HCEC 1CT (cell line): ENCODE measurements at places on chromosomes 5 and 9.

GRCh38 chr5:128156521-128156920 lies 73.0 kb downstream of the SLC12A2 start:
- no peak for DNase-seq

DNA sequence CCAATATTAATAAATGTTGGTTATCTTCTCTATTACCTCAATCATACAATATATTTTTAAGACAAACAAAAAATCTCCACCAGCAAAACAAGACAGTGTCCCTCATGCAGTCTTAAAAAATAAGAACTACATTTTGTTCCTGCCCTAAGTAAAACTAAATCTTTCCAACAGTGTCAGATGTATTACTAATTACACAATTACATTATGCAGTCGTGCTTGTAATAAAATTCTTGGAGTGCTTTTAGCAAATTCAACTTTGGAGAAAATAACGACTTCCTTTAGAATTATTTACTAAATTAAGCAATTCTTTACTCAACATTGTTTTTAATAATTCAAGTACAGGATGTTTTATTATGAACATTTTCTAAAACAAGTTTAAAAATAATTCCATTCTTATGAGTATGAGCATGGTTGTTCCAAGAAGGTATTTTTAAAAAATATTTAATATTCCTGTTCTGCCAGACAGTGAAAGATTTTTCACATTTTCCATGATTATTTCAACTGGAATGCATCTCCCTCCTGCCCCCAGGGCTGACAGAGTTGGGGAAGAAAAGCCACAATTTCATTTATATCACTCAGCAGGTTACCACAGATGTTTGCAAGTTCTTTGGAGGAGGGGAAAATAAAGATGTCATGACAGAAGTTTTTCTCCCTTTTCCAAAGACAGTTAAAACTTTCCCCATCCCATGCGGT lies 137.9 kb downstream of the FAM114A2 start:
- DNase-seq: peak; percentile 92

DNA sequence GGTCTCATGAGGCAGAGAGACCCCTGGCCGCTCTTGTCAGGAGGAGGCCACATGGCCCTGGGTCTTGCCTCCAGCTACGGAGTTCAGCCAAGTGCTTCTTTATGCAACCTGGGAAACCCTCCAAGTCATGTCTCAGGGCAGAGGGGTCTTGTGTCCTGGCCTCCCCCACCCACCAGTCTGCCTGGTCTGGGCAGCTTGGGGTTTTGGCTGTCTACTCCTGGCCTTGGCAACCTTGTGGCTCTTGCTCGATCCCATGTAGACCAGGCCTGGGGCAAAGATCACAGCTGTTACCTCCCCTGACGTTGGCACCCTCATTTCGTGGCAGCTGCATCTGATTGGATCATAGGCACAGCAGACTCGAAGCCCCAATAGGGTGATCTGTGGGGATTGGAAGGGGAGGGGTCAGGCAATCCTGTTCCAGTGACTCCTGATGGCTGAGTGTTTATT lies 28.4 kb downstream of the JADE2 start:
- DNase-seq: no peak

- DNase-seq: no peak
These were observed 74.1 kb downstream of the HMHB1 start for GRCh38 chr5:143886096-143886495.

- DNase-seq: no peak
These were observed 54.5 kb upstream of the SEMA6A start for GRCh38 chr5:116629168-116629567.
